ENCODE measurements at places on chromosomes 5 and 9.

DNA sequence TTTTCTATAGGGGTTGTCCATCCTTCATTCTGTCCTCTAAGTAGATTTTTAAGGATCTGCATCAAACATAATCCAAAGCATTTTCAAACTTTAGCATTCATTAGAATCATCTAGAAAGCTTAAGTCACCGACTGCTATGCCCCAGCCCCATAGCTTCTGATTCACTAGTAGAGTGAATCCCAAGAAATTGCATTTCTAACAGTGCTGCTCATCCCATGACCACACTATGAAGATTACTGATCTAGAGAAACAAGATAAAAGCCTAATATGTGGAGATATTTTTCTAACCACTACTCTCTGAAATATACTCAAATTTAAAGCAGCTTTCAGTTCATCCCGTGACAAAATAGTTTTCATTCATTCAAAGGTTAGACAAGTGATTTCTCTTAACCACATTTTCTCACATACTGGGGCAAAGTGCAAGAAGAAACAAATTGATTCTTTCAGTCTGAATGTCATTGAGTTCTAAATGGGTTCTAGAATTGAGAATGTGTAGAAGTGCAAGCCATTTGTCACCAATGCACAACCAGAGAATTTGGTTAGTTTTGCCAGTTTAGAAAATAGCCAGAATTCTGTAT, 286.9 kb upstream of the CD180 start:
- no peak for DNase-seq

- DNase-seq, result no peak
Observed at GRCh38 chr9:69143291-69143690, 30.8 kb upstream of the TJP2 start.

- no peak for DNase-seq
Observed at GRCh38 chr9:7146582-7146981, 388.8 kb downstream of the KDM4C start.

GRCh38 chr5:10295619-10296326, 11.9 kb downstream of the CMBL start:
- DNase-seq, result no peak

DNA sequence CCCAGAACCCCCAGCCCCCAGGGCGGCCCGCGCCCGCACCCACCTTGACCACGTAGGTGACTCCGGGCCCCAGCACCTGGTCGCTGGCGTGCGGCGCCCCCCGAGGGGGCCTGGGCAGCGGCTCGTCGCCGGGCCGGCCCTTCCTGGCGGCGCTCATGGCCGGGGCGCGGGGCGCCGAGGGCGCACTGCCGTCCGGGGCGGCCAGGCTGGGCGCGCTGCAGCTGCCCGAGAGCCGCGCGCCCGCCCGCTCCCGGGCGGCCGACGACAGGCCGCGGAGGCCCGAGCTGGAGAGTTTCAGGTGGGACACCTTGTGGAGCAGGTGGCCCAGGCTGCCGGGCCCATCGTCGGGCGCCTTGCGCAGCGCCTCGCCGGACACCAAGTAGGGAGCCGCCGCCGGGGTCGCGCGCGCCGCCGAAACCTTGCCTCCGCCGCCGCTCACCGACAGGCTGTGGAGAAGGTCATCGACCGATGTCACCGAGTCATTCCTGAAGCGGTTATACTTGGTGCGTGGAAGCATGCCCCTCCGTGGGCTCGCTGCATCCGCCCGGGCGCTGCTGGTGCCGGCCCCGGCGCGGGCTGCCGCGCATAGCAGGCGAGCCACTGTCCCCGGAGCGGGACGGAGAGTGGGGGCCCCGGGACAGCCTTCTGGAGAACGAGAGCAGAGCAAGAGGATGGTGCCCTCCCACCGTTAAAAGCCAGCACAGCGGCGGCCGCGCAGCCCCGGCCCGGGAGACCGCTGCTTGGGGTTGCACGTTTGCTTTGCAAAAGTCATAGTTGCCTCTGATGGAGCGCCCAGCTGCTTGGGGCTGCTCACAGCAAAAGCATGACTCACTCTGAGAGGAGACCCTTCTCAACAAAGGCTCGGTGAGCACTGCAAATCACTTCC, at the start of gene SHC3:
TSS of gene SHC3 (minus strand) at position 875 of the 886 bp plus-strand sequence. CDS start at position 517, 358 bp downstream.
- DNase-seq, result no peak

DNA sequence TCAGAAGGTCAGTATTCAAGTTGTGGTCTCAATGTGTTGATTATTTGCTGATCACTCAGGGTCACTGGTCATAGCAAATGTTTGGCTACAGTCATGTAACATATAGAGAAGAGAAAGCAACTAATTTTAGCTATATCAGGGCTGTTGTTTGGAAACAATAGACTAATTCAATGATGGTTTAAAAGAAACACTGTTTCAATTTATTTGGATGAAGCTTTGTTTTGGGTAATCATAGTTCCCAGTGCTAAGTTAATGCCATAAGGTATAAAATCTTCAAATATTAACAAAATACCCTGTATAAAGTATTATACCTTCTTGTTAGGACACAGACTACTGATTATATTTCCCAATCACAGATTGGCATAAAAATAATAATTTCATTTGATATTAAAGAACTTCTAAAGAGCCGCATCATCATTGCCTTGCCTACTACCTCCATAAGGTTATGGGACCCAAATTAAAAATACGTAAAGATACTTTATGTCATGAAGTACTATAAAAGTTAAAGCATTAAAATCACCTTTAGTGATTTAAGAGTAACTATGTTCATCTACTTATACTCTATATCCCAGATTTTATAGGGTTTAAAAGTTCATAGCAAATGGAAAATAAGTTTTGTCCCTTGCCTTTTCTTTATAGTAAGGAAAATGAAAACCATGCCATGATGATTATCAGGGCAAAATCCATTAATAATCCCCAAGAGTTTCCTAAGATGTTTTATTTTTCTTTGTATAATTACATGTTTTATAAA, 6.0 kb downstream of the NR3C1 start:
- DNase-seq, result no peak

DNA sequence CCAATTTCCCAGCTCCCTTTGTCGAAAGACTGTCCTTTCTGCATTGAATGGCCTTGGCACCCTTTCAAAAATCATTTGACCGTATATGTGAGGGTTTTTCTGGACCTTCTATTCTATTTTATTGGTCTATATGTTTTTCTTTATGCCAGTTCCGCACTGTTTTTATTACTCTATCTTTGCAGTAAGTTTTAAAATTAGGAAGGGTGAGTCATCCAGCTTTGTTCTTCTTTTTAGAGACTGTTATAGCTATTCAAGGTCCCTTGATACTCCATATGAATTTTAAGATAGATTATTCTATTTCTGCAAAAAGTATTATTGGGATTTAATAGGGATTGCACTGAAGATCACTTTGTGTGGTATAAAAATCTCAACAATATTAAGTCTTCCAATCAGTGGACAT, 44.2 kb upstream of the STARD4 start:
- no peak for DNase-seq

GRCh38 chr5:168073311-168073710, 218.1 kb upstream of the WWC1 start:
- DNase-seq, result no peak

- no peak for DNase-seq
Observed at GRCh38 chr9:20397348-20397747, 225.0 kb downstream of the MLLT3 start.

DNA sequence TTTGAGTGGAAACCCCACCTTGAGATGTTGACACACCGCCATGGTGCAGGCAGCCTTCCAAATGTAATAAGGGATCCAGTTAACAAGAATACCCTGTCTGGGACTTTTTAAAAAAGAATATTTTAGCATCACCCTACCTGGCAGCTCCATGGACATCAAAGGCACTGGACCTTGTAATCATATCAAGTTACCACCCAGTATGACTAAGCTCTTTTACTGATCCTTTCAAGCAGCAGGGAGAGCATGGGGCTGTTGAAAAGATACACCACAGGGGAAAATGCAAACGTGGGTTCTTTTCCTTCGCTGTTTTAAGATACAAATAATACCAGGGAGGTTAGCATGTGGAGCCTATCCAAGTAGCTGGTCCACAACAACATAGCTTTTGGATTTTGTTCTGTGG, 211.2 kb downstream of the SAXO1 start:
- DNase-seq, result no peak

DNA sequence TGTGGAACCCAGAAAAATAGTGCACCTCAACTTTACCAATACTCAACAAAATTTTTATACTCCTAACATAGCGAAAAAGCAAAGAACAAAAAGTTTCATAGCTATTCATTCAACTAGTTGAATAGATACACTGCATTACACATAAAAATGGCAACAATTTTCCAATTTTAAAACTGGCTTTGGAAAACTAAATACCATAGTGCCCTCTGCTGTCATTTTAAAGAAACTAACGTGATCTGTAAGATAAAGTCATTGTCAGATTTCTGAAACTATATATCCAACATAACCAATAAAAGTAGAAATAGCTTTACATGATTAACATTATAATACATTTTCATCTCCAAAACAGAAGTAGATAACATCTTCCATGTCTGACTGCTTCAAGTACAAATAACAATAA, 31.6 kb downstream of the DTWD2 start:
- no peak for DNase-seq

GRCh38 chr5:133265720-133266526, 214.1 kb downstream of the HSPA4 start:
- no peak for DNase-seq

DNA sequence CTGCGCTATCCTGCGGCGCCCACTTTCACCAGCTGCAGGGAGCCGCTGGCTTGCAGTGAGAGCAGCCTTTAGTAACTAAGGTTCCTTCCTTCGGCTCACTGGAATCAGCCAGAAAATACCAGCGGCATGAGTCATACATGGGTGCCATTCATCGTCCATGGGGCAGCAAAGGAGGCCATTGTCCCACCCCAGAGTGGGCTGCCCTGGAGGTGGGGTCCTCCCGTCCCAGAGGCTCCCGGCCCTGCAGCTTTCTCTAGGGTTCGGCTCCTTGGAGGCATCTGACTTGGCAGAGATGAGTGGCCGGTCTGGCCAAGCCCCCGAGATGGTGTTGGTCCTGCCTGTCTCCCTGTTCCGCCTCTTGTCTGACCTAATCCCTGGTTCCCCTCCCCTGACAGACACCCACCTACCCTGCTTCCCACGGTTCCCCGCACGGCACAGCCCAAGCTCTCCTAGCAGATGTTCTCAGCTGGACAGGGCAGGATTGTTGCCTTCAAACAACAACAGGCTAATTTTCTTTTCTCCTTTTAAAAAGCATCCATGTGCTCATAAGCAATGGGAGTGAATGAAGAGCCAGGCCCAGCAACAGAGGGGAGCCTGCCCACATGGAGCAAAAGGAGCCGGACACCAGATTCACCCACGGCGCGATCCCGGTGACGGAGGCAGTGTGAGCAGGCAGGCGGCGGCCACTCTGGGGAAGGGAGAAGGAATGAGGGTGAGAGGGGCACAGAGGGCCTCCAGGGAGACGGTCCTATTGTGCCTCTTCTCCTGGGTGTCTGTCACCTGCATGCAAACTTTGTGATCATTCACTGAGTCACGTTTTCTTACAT, 97.0 kb upstream of the COL5A1 start:
- no peak for DNase-seq

DNA sequence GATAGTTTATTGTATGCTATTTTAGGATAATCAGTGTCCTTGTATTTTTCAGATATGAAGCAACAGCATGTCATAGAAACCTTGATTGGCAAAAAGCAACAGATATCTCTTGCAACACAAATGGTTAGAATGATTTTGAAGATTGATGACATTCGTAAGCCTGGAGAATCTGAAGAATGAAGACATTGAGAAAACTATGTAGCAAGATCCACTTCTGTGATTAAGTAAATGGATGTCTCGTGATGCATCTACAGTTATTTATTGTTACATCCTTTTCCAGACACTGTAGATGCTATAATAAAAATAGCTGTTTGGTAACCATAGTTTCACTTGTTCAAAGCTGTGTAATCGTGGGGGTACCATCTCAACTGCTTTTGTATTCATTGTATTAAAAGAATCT, 14.5 kb downstream of the CCT5 start:
- DNase-seq, result no peak

DNA sequence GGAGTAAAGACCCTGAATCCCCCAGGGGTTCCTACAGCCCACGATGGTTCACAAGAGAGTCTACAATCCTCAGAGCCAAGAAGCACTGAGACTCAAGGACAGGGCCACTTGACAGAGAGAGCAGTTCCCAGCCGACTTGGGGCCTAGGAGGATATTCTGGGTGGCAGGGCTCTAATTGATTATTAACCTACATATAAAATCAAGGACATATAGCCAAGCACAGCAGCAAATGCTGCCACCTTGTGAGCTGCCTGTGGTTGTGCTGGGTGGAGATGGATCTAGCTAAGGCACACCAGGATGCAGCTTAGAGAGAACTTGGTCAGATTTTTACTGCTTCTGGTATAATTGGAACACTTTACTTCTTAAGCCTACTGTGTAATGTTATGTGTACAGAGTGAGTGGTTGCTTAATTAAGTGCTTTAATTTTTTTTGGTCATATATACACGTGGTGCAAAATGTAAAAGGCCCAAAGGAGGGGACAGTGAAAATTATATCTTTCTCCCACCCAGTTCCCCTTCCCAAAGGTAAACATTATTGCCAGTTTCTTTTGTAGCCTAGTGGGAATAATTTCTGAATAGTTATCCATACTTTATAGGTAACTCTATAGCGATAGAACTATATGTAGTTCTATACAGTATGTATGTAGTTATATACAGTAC, 78.8 kb downstream of the F2RL2 start:
- DNase-seq, result peak; percentile 55

GRCh38 chr5:24368115-24368514, 276.7 kb downstream of the CDH10 start:
- no peak for DNase-seq

DNA sequence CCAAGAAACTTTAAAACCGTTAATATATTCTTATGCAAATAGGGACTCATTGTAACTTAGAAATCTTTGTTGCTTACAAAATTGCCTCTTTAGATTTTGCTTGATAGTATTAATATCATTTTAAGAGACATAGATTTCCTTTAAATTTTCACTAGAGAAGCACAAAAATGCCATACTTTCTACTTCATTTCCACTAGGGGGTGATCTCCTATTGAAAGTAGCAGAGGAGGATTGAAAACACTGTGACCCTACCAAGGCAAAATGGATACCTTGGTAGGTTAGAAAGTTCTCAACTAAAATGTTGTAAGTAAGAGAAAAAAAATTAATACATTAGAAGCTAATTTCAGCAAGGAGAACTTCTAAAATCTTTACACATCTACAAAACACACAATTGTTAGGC, 204.9 kb downstream of the CHSY3 start:
- no peak for DNase-seq

GRCh38 chr5:4225741-4226140, 630.1 kb downstream of the IRX1 start:
- no peak for DNase-seq

DNA sequence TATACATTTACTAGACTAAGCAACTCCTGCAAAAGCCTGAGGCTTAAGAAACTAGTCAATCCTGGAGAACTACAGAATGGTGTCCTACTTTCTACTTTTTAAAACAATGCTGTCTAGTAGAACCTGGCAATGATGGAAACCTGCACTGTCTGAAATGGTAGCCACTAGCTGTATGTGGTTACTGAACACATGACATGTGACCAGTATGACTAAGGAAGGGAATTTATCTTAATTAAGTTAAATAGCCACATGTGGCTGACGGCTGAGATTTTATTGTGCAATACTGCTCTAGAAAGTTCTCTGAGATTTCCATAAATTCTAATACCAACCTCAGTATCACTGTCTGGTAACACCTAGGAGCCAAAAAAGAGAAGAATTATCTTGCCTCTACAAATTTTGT, 44.9 kb upstream of the RAPGEF6 start:
- DNase-seq, result no peak

GRCh38 chr5:79124607-79125006, 13.0 kb downstream of the BHMT start:
- no peak for DNase-seq

GRCh38 chr9:94017939-94018531, 62.9 kb upstream of the BARX1 start:
- DNase-seq, result no peak

- no peak for DNase-seq
Observed at GRCh38 chr5:150293091-150293941, 3.7 kb upstream of the CAMK2A start.
